ENCODE measurements at places on chromosomes 6 and 20.

- DNase-seq: no peak
Measured at GRCh38 chr6:137761072-137761471, 106.0 kb upstream of the TNFAIP3 start.

- DNase-seq: no peak
Measured at GRCh38 chr20:46851746-46852145, 42.9 kb upstream of the EYA2 start.

GRCh38 chr6:125245109-125245508 is 56.7 kb downstream of the HDDC2 start:
- no peak for DNase-seq

- DNase-seq: no peak
Measured at GRCh38 chr6:113903666-113904330, 46.7 kb downstream of the MARCKS start.
